ENCODE measurements at places on chromosomes 1 and 21.
A peak's percentile ranks its signal among the peaks of the same experiment; 100 is the strongest.

DNA sequence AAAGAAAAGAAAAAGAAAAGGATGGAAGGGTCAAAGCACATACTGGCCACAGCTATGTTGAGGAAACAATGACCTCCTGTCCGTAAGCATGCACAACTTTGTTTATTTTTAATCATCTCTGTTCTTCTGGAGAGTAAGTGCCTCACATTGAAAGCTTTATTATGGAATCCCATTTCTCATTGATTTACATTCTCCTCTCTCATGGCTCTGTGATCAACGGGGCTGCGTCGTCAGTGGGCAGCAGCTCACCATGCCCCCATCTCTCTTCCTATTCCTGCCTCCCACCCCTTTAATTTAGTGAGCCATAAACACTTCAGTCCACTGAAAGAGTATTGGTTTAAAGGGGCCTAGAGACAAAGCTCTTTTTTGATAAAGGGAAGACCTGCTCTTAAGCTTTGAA is 98.9 kb downstream of the KAZN start:
- no peak for DNase-seq

- no peak for DNase-seq
Observed at GRCh38 chr1:48019714-48020315, 22.6 kb upstream of the TRABD2B start.

DNA sequence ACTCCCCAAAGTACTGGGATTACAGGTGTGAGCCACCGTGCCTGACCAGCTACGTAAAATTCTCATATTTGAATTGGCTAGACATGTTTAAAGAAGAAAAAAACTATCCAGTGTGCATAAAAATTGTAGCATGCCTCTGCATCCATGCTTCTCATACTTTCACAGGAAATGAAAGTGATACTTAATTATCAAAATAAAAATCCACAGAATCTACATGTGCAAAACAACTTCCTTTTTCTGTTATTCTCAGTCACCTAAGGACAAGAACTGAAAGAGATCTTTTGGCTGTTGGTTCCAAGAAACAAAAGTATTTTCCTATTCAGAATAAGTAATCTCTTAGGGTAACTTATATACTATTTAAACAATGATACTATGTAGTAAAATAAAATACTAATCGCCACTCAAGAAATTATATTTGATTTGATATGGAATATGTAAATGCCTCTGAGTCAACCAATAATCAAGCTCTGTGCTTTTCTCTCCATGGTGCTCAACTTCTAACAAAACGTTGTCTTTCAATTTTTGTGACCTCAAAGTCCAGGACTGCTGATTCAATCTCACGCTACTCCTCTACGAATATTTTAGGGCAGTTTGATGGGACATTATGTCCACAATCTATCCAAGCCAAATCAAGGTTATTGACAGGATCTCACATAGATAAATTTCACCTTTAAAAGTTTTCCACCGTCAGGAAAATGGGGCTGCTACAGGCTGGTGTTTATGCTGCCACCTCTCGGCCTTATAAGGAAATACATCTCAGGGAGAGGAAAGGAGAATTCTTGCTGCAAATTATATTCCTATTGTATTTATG is 102.7 kb downstream of the ZNF281 start:
- peak; percentile 20 for DNase-seq

DNA sequence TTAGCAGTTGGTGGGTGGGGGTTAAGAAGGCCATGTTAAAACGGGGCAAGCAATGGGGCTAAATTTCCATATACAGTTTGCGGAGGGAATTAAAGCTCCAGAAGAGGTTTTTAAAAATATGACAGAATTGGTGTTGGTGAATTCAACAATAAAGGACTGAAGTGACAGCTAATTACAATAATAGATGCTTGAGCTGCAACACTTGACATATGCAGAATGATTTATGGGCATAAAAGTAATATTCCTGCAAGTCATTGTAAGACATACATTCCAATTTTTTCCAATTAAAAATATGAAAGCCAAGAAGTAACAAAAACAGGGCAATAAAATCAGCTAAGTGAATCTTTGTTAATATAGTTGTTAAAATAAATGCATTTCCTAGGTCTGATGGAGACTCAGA is 202.2 kb upstream of the MAP1LC3C start:
- no peak for DNase-seq

- DNase-seq: no peak
Observed at GRCh38 chr1:55010887-55011217, 12.1 kb downstream of the BSND start.

GRCh38 chr1:179079113-179079761 is 2.6 kb upstream of the TOR3A start:
- peak; percentile 22 for DNase-seq

- DNase-seq: no peak
Observed at GRCh38 chr1:227343206-227343605, 24.9 kb upstream of the CDC42BPA start.

Measured in NCI-H2081 treated with DMSO at 0.1 percent for 48 hours (cell line).